ENCODE measurements at places on chromosomes 7 and 10.

DNA sequence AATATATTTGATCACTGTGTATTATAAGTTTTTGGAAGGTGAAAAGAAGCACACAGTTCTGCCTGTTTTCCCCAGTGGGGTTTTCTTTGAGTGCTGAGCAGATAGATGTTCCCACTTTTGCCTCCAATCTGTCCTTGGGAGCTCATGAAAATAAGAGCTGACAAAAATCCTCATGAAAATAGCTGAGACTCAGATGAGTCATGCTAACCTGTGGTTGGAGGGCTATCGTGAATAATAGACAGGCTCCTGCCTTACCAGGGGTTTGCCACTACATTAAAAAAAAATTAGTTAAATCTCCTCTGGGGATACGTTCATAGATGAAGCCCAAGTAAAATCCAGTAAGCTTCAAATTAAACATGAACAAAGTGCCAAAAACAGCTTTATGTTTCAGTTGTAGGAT, 10.9 kb upstream of the AOAH start:
- DNase-seq = no peak

- DNase-seq = no peak
Measured at GRCh38 chr7:48360574-48360973, 189.3 kb downstream of the ABCA13 start.

DNA sequence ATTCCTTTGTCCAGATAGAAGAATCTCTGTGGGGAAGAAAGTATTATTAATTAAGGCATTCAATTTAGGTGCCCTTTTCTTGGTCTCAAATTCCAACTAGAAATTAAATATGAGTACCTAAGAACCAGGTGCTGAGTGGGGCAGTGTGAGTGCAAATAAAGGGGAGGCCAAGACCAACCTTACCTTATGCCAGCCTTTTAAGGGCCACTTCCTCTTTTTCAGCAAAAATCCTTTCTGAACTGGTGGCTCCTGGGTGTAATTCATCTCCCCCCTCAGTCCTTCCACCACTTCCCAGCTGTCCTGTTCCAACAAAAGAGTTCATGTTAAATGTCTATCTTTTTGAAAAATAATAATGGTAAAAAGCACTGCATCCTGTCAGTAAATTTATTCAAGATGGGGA, 108.2 kb downstream of the OSBPL3 start:
- no peak for DNase-seq

DNA sequence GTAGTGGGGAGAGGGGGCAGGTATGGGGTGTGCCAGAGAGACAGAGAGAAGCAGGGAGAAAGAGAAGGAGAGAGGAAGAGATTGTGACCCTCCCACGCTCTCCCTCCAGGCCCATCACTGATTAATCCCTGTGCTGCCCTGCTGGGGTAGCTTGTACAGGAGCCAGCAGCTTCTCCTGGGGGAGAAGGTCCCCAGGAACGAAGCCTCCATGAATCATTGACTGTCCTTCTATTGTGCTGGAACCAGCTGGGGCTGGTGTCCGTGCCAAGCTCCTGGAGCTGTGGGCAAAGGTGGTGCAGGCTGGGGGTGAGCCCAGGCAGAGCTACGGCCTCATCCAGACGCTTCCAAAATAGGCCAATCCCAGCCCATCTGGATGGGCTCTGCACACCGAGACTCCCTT, 20.9 kb downstream of the AQP1 start:
- no peak for DNase-seq

DNA sequence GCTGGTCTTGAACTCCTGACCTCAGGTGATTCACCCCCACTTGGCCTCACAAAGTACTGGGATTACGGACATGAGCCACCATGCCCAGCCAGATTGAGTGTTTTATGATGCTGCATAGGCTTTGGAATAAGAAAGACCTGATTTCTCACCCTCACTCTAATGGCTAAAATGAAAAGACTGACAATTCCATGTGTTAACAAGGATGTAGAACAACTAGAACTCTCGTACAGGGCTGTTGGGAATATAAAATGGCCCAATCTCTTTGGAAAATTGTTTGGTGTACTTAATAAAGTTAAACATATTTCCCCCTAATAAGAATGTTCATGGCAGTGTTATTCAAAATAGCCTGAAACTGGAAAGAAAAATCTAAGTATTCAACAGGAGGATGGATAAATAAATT, 43.2 kb upstream of the VCL start:
- no peak for DNase-seq

GRCh38 chr10:12980713-12981306, 20.7 kb downstream of the CCDC3 start:
- DNase-seq = no peak
